ENCODE measurements at places on chromosomes 5 and 9.

- no peak for DNase-seq
Observed at GRCh38 chr9:129693741-129694140, 28.3 kb downstream of the PRRX2 start.

DNA sequence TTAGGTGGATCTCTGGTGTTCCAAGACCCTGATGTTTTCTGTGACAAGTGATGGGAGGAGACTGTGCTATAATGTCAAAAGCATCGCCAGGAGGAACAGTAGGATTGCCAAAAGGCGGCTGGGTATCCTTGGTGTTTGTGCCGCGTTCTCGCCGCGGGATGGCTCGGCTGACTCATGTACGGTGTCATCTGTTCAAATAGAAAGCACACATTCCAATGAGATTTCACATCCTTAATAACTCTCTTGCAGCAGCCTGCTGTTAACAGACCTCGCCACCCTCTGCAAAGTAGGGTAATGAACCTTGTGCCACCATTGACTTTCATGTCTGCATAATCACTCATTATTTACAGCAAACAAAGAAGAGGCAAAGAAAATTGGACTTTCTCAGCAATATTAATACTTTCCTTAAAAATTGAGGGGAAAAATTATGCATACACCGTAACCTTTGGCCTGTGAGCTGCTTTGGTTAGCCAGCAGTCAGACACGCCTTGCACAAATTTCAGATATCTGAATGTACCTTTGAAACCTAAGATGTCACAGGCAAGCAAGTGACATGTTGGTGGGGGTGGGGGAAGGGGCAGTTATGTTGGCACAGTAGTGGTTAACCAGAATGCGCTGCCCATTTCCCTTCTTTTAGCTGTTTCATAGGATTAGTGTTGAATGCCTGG lies 289.4 kb downstream of the EFNA5 start:
- DNase-seq = no peak

DNA sequence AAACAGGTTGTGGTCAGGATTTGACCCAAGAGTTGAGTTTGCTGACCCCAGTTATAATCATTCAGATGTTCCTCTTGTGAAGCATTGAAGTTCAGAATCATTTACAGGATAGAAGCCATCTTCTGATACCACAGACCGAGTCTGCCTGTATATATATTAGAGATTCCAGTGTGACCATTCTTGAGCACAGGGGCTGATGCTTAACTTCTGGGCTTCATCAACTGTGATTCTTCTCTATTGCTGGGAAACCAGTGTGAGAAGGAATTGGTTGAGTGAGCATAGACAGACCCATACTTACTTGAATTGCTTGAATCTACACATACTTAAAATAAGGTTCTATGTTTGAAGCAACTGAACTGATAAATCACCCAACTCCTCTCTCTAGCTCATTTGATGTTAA lies 27.9 kb upstream of the PCAT7 start:
- no peak for DNase-seq

DNA sequence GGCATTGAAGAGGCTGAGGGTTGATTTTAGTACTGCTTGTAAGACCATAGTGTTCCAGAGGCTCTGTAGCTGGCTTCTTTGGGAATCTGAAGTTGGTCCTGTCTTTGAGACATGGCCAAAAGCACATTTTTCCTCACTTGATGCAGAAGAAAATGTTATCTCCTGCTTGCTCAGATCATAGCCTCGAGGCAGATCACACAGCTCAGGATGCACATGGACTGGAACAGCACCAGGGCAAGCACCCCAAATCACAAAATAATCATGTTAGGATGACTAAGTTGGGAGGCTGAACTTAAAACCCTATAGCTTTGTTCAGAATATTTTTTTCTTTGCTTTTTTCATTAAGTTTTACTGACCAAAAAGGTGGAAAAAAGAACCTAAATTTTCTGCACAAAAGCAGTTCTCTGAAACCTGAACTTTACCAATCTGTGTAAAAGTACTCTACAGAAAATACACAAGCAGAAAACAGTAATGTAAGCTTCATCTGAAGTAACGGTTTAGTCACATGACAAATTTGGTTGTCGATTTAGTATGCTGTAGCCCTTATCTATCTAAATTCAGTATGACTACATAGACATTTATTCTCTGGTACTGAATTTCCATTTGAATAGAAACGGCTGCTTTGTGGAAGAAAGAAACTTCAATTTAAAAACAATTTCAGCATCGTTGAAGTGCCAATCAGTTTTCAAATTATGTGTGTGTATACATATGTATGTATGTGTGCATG lies 3.4 kb downstream of the KLHL9 start:
- no peak for DNase-seq

- DNase-seq = no peak
Observed at GRCh38 chr9:133814586-133815208, 76.5 kb upstream of the SARDH start.

- DNase-seq = no peak
Observed at GRCh38 chr9:114643896-114644295, 13.7 kb downstream of the TEX53 start.

DNA sequence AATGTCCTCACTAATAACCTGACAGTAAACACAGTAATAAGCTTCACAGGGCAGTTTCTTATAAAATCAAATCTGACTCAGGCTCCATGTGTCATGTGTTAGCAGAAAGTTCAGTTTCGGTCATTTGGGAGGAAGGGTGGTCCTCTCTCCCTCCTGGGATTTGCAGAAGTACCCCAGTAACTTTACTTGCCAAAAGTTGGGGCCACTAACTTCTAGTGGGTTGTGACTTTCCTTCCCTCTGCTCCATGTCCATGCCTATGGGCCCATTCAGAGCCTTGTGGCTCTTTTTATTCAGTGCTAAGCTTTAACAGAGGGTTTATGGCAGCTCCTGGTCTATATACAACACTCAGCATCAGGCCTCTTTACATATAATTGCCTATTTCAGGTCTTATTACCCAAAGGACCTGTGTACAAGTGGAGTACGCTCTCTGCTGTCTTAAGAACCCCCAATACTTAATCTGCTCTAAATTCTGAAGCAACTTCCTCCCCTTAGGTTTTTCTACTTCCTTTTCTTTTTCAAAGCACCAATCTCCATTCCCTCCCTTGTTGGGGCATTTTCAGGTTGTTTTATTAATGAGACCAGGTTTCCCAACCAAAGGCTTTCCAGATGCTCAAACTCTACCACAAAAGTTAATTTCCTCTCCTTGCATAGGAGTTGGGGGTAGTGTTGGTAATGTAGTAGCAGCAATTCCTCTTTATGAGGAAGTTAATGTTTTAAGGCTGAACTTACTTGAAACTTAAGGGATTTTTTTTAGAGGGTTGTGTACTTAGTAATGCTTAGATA lies 107.7 kb downstream of the CCDC192 start:
- peak; percentile 69 for DNase-seq

DNA sequence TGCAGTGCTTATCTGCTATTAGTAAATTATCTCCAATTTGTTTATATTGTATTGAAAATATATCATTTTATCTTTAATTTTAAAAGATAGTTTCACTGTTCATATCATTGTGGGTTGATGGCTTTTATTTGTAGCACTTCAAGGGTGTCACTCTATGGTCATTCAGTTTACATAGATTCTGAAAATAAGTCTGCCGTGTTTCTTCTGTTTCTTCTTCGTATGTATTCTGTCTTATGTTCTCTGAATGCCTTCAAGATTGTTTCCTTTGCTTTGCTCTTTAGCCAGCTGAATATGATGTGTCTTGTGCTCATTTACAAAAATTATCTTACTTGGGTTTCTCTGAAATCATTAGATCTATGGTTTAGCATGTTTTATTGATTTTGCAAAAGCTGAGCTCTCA lies 359.9 kb downstream of the CYLC2 start:
- no peak for DNase-seq
